ENCODE measurements at places on chromosomes 11 and 22.

DNA sequence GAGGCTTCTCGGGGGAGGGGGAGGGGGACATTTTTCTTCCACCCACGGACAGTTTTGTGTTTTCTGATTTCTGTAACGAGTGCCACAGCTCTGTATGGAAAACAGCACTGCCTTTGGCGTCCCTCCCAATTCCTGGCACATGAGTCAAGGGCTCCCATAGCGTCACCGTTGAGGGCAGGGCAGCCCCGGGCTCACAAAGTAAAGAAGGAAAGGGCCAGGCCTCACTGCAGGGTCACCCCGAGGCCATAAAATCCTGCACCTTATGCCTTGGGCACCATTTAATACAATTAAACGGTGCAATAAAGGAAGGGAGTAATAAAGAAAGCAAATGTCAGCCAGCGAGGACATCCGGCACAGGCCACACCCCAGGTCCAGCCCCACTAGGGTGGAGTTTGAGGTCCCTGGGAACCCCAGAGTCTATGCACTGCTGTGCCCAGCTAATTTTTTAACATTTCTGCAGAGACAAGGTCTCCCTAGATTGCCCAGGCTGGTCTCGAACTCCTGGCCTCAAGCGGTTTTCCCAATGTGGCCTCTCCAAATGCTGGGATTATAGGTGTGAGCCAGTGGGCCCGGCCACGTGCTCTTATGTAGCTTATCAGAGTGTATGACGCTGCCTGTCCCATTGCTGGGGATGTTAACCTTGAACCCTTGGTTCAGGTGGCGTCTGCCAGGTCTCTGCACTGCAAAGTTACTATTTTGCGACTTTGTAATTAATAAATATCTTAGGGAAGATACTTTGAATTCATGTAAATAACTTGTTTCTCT lies 13.6 kb upstream of the MUC2 start:
- no peaks in the 10 kb centered on the region for H3K36me3 ChIP-seq
- H3K4me1 ChIP-seq: no peaks in the 10 kb centered on the region
- H3K4me3 ChIP-seq: no peak overlapping the region

GRCh38 chr11:67400251-67400941 lies 1.3 kb downstream of the PPP1CA start:
- H3K27me3 ChIP-seq: no peaks in the 10 kb centered on the region
- peak overlapping the region; percentile 95 for H3K27ac ChIP-seq
- H3K4me1 ChIP-seq: no peaks in the 10 kb centered on the region

DNA sequence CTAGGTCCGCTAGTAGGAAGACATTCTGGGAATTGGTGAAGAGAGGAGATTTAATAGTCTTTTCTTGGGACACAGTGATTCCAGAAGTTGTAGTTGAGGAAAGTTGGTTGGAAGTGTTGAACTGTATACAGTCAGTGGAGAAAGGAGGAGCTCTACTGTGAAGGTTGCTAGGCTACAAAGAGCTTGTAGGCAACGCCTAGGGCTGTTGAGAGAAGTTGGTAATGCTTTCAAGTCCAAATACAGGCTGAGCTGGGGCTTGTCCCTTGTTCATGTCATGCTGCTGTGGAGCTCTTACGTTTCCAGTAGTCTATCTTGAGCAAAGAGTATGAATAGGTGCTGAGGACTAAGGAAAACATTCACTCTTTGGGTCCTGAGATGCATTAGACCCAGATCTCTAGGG lies 1.1 kb downstream of the TBCEL start:
- H3K36me3 ChIP-seq: no peaks in the 10 kb centered on the region
- no peaks in the 10 kb centered on the region for H3K27me3 ChIP-seq
- no peak for DNase-seq
- peak overlapping the region; percentile 94 for H3K4me3 ChIP-seq
- peaks cover 31% of the 10 kb centered on the region for H3K4me1 ChIP-seq
- H3K27ac ChIP-seq: peak overlapping the region; percentile 89

- H3K27me3 ChIP-seq: no peaks in the 10 kb centered on the region
- H3K27ac ChIP-seq: no peak overlapping the region
- DNase-seq: no peak
These were observed 11.2 kb upstream of the CYTH4 start for GRCh38 chr22:37270928-37271650.

DNA sequence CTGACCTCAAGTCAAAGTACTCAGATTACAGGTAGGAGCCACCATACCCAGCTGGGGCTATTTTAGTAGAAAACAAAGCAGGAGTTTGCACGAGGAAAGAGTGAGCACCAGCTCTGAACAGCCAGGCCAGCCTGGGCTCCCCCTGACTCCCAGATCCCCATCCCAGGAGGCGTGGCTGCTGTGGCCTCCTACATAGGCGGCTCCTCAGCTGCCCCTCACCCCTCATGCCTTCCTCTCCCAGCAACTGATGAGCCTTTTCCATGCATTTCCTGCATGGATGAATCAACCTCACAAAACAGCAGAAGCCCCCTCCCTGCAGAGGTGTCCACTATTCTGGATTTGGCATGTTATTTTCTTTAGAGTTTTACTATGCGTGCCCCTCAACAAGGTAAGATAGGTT lies 10.5 kb upstream of the FLRT1 start:
- H3K4me3 ChIP-seq: no peak overlapping the region
- H3K36me3 ChIP-seq: no peaks in the 10 kb centered on the region
- H3K27ac ChIP-seq: no peak overlapping the region
- no peaks in the 10 kb centered on the region for H3K4me1 ChIP-seq
- H3K27me3 ChIP-seq: no peaks in the 10 kb centered on the region

GRCh38 chr11:1198561-1199240 lies 24.2 kb upstream of the MUC5B start:
- no peaks in the 10 kb centered on the region for H3K36me3 ChIP-seq
- no peak overlapping the region for H3K27ac ChIP-seq
- H3K4me3 ChIP-seq: no peak overlapping the region

DNA sequence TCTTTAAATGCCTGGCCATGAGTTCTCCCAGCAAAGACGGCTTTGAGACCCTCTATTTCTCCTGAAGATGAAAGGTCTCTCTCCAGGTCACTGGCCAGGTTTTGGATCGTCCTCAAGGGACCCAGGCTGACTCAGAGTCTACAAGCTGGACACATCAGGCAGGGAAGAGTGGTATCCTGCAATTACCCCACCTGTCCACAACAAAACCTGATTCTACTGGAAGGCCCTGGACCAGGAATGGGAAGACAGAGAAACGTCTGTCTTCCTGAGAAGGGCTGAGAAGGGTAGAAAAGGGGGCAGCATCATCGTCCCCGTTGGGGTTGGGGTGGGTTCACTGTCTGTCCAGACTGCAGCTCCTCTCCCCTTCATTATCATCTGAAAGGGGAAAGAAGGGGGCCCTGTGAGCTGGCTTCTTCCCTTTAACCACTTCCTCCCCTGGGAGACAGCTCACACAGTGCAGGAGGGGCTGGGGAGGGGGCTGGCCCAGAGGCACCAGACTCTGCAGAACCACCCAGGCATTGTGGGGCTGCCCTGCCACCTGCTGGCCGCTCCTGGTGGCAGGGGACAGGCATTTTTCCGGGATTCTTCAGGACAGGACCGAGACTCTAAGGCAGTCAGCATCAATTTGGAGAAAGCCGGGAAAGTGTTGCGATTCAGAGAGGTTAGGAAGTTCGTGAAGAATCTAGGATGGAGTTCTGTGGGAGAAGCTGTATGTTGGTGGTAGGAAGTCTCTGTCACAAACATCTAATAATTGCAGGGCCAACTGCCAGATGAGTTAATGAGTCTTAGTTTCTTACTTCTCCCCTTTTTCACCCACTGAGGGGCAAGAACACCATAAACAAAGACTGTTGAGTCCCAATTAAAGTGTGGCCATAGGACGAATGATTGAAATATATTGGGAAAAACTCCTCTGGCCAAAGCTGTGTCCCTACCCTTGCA lies 57.6 kb downstream of the SYN3 start:
- no peaks in the 10 kb centered on the region for H3K4me1 ChIP-seq
- no peaks in the 10 kb centered on the region for H3K27me3 ChIP-seq
- peak; percentile 76 for DNase-seq

GRCh38 chr11:128779036-128779435 lies 85.2 kb downstream of the FLI1 start:
- no peaks in the 10 kb centered on the region for H3K27me3 ChIP-seq
- no peak overlapping the region for H3K27ac ChIP-seq
- H3K36me3 ChIP-seq: peaks cover 4% of the 10 kb centered on the region
- no peak for DNase-seq
- no peak overlapping the region for H3K4me3 ChIP-seq

All from right atrium auricular region (tissue), 2 donors.